ENCODE measurements at places on chromosomes 2 and 18.

DNA sequence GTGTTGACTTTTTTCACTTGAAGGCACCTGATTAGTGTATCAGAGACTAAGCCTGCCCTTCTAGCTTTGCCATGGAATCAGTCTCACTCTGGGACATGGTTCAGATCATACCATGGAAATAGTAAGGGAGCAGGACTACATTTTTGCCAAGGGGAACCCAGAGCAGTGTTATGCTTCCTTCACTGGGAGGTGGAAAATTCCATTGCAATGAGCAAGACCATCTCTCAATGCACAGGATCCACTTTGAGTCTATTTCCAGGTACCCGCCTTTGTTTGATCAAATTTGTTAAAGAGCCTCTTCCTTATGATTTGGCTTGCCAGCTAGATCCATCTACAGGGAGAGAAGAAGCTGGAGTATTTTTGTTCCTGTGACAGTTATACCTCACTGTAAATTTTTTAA lies 395.8 kb downstream of the MTX2 start:
- DNase-seq: no peak

GRCh38 chr18:4125627-4126230 lies 329.4 kb downstream of the DLGAP1 start:
- DNase-seq: no peak

DNA sequence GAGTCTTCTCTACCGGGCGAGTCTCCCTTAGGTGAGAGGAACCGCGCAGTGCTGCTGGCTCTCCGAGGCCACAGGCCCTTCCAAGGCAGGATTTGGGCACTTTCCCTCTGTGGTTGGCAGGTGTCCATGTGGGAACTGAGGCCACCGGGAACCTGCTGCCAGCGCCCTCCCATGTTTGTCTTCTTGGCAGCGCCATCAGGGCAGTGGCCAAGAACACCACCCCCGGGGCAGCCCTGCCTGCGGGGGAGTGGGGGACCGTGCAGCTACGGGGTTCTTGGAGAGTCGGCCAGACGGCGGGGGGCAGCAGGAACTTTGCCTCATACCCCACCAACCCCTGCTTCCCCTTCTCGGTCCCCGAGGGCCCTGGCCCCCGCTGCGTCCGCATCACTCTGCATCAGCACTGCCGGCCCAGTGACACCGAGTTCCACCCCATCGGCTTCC lies 10.0 kb downstream of the CAPN10 start:
- DNase-seq: no peak

- DNase-seq: no peak
These were observed 63.1 kb upstream of the SPATS2L start for GRCh38 chr2:200243441-200243840.

DNA sequence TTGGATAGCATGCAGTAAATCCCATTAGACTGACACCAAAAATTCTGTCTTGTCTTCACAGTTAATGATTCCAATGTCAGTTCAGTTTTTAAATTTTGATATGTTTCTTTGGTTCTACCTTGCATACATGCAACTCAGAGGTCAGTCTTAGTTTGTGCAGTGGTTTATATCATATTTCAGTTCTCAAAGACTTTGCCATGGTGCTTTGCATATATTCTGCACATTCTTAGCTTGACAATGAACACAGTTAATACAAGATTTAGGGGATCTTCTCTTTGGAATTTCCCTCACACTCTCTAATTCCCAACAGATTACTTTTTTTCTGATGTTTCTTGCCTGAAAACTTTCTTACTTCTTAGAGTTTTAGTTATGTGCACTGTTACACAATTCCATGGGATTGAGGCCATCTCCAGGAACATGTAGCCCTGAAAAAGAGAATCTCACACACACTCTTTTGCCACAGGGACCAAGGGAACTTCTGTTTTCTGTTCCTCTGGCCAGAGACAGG lies 17.3 kb downstream of the NOL4 start:
- no peak for DNase-seq

DNA sequence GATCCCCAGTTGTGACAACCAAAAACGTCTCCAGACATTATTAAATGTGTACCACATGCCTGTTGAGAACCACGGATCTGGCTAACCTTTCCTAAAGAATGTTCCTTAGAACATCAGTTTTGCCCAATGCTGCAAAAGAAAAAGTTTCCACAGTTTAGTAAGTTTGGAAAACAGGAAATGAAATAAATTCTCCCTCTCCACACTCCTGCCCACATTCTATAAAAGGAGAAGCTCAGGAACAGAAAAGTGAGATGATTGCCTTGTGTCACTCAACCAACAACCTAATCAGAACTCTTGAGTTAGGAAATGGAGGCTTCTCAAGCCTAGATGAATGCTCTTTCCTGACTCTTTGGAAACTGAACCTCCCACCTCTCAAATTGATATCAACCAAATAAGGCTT lies 56.1 kb upstream of the NFE2L2 start:
- DNase-seq: no peak

GRCh38 chr2:191916826-191917225 lies 69.9 kb upstream of the CAVIN2 start:
- no peak for DNase-seq

DNA sequence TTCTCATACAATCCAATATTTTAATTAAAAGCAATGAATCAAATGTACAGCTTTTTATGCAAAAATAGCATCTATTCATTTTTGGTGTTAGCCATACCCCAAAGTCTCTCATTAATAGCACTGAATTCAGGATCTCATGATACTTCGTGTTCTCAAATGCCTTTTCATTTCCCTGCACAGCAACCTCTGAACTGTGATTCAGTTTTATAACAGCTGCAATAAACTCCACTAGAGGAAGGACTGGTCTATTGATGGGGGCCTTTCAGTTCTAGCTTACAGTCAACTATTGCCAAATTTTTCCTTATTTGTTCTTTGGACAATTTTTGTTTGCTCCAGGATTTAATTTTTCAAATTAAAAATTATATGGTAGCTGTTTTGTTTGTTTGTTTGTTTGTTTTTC lies 4.8 kb upstream of the TMEM87B start:
- DNase-seq: no peak

DNA sequence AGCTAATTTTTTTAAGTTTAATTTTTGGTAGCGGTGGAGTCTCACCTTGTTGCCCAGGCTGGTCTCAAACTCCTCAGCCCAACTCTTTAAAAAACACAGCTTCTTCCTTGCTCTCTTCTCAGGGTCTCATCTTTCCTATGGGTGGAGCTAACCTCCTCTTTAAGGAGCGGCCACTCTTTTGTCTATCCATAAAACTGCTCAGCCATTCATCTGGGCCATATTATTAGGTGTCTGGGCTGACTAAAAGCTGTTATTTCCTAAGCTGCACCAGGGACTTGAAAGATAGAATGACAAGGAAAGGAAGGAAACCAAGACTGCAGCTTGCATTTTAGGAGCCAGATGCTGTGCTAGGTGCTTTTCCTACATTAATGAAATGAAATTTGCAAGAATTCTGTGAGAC lies 35.8 kb upstream of the THOC1 start:
- no peak for DNase-seq

DNA sequence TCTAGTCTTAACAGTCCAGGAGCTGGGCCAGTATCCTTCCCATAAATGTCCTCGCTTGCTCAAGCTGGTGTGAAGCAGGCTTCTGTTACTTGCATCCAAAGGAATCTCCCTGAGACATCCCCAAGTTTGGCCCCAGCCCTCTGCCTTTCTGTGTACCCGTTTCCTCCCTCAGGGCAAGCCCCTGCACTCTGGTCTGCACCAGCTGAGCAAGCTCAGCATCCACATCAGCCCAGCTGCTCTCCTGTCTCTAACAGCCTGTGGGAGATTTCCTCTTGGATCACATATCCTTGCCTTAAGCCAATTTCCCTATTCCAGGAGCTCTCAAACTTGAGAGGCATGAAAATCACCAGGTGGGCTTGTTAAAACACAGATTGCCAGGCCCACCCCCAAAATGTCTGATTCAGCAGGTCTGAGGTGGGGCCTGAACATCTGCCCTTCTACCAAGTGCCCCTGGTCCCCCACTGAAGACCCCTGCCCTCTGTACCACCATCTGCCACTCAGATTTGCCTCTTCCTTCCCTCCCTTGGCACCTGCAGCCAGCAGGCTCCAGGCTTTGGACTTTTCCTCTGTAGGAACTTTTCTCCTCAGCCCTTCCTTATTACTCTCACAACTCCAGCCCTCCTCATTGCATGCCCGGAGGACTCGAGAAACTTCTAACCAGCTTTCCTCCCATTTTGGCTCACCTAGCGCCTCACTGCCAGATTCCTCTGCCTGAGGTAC lies 32.1 kb downstream of the REEP1 start:
- DNase-seq: no peak

DNA sequence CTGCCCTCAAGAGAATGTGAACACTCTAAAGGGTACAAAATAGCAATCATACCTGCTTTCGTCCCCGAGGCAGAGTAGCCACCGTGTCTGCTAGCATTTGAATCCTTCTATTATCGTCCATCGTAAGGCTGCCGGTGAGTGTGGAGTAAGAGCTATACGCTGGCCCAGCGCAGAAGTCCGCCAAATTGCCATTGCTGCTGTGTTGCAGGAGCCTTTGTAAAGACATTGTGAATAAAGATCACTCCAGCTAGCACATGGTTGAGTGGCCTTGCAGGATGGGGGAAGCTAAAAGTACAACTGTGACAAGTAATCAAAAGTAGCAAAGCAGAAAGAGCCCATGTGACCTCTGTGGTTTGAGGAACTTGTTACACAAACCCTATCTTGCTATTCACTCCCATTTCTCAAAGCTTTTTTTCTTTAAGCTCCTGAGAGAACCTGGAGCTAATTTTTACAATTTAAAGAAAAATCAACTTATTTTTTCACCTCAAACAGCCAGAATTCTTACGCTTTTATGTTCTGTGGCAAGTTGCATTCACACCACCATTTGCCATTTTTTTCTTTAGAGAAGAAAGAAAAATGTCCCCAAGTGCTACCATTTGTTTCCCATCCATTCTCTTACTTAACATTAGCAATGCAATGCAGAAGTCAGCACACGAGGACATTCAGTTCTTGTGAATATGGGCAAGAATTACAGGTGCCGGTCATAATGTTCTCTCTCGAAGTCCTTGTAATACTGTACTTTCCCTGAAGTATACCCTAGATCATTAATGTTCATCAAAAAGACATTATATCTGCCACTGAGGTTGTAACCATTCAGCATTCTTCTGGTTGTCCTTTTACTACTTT lies at the start of gene CYTIP:
CYTIP (minus strand) TSS at position 295 of the 846 bp plus-strand sequence; CDS start at position 226, 69 bp downstream.
- peak; percentile 24 for DNase-seq

GRCh38 chr2:40367652-40368051 lies 84.2 kb downstream of the SLC8A1 start:
- no peak for DNase-seq

- DNase-seq: no peak
These were observed 14.6 kb downstream of the TTR start for GRCh38 chr18:31606265-31606664.

DNA sequence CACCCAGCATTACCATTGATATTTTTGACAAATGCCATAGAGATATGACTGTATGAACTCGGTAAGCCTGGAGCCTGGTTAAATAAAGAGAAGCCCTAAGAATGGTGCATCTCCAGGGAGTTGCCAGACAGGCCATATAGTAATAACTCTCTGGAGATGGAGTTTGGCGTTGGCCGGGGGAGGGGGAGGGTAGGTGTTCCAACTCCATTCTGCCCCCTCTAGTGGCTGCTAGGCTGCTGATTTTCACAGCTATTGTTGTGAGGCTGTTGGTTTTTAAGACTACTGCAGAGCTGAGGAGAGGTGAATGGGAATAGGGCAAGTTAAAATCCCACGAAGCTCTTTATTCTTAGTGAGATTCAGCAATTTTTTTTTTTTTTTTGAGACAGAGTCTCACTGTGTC lies 99.9 kb downstream of the GALNT14 start:
- no peak for DNase-seq

- no peak for DNase-seq
These were observed 17.6 kb downstream of the ADAM17 start for GRCh38 chr2:9538000-9538507.

GRCh38 chr2:102142829-102143449 lies 393 bp downstream of the IL1R1 start:
- DNase-seq: no peak

GRCh38 chr2:59881218-59881617 lies 672.2 kb downstream of the BCL11A start:
- DNase-seq: no peak

GRCh38 chr2:169877398-169877797 lies 50.1 kb downstream of the UBR3 start:
- DNase-seq: no peak

DNA sequence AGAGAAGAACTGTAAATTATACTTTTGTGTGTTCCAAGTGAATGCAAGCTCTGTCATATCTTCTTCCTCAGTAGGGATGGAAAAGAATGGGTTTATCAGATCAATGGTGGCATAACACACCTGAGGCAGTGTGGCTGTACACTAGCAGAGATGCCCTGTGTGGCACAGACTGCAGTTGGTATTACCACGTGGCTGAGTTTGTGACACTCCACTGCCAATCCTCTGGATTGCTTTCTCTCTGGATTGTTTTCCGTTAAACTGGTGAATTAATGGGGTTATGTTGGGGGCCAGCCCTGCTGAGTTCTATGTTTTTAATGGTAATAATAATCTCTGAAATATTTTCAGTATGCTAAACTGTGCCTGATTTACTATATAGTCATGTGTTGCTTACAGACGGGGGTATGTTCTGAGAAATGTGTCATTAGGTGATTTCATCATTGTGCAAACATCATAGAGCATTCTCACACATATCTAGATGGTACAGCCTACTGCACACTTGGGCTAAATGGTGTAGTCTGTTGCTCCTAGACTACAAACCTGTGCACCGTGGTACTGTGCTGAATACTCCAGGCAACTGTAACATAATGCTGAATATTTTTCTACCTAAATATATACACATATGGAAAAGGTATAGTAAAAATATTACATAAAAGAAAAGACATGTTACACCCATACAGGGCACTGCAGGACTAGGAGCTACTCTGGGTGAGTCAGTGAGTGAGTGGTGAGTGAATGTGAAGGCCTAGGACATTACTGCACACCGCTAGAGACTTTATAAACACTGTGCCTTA lies 84.7 kb upstream of the ST6GAL2 start:
- no peak for DNase-seq

DNA sequence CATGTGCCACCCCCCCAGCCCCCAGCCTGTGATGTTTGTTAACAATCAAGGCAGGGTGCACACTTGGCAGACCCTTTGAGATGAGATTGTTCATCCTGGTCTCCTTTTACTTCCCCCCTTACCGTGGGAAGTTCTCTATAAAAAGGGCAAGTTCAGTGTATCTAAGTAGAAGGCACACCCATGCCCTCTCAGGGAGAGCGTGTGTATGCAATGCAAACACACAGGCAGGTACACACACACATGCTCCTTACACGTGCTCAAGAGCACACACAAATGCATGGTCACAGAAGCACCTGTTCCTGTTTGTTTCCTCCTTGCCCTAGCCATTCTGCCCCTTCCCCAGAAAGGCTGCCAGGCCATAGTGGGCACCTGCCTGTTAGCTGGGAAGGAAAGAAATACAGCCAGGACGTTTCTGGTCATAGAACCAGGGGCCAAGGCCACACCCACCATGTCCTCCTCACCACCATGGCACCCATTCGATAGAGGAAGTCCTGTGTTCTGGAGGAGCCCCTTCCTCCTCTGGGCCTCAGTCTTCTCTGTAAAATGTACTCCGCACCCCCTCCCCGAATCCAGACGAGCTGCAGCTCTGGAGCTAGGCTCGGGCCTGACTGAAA lies 3.1 kb downstream of the ATOH8 start:
- DNase-seq: no peak

- DNase-seq: no peak
These were observed 67.1 kb downstream of the MEMO1 start for GRCh38 chr2:31943636-31944225.
